CD8-positive, alpha-beta T cell (primary cell): ENCODE measurements at places on chromosomes 6 and 20. TPM values are rescaled to one million over a fixed set of nuclear protein-coding genes. Genes with fewer than 3 reads are reported as not detected.

- DNase-seq: no peak
These were observed 26.4 kb upstream of the PRELID3B start for GRCh38 chr20:59069026-59069425.

RAB23 gene
- 0.08 TPM for total RNA-seq

- DNase-seq: no peak
These were observed 625 bp upstream of the ECHDC1 start for GRCh38 chr6:127343809-127344659.

DNA sequence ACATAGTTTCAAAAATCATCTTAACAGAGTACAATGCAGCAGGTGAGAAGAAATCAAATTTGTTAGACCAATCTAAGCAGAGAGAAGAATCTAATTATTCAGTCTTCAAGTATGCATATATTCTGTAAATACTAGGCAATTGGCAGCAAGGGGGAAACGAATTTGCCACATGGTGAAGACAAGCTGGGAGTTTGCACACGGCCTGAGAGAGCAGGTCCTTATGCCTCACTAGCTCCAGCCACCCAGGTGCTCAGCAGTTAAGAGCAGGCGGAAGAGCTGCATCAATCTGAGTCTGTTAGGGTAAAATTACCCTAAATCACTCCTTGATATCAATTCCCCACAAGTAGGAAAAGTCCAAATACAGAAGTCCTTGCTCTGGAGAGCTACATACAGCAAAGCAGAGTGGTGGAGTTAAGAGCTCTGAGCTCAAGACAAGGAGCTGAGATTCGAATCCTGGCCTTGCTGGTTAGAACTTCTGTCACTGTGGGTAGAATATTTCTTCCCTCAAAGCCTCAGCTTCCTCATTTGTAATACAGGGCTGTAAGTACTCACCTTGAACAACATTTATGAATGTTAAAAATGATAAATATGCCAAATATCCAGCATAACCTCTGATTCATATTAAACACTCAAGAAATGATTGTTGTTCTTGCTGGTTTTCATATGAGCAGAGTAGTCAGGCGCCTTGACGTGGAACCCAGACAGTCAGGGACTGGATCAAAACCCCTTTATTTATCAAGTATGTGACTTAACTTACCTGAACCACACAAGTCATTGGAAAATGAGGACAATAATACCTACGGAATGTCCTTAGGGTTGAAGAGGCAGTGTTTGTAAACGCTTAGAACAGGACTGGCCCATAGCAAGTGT is 444.2 kb downstream of the CDH26 start:
- no peak for DNase-seq

CEP85L gene
- total RNA-seq: 86.2 TPM

MYMX gene
- not detected for total RNA-seq

CD83 gene
- 60.4 TPM for total RNA-seq

PNRC1 gene
- 1,236 TPM for total RNA-seq

- DNase-seq: no peak
These were observed 90.1 kb downstream of the PSMG4 start for GRCh38 chr6:3348821-3349220.

GRCh38 chr6:15375638-15376290 is 129.9 kb downstream of the JARID2 start:
- DNase-seq: no peak

GRCh38 chr6:149834513-149835481 is 29.4 kb downstream of the LRP11 start:
- peak; percentile 70 for DNase-seq

- DNase-seq: peak; percentile 54
These were observed 474 bp downstream of the CEBPB start for GRCh38 chr20:50191065-50191543.

- no peak for DNase-seq
These were observed 25.0 kb downstream of the ZDHHC14 start for GRCh38 chr6:157405986-157406385.
